Mesenchymal stem cell (in vitro differentiated cells and primary cell): ENCODE measurements at places on chromosomes 7 and 10.

GRCh38 chr10:110684800-110685446, 40.8 kb downstream of the RBM20 start:
- DNase-seq = peak; percentile 70

DNA sequence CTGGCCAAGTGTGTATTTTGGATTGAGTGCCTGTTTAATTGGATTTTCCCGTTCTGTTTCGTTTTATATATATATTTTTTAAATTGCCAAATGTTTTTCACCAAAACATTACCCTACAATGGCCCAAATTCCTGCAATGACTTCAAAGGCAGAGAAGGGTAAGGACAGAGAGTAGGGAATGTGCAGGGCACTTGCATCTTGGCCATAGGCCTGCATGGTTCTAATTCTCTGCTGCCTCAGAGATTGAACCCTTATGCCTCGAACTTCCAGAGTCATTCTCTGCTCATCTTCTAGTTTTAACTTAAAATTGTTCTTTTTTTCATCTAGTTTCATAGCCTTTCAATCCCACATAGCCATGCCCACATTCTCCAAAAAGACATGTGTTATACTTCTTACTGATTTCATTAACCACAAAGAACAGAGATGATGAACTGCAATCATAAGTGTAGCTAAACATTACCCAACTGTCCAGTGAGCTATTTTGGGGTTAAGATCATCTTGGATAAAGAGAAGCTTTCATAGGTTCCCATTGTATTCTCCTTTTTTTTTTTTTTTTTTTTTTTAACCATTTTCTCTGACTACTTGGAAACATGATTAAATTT, 177.6 kb downstream of the PLXDC2 start:
- DNase-seq = peak; percentile 47

GRCh38 chr7:131546126-131546525, 10.3 kb downstream of the PODXL start:
- no peak for DNase-seq

DNA sequence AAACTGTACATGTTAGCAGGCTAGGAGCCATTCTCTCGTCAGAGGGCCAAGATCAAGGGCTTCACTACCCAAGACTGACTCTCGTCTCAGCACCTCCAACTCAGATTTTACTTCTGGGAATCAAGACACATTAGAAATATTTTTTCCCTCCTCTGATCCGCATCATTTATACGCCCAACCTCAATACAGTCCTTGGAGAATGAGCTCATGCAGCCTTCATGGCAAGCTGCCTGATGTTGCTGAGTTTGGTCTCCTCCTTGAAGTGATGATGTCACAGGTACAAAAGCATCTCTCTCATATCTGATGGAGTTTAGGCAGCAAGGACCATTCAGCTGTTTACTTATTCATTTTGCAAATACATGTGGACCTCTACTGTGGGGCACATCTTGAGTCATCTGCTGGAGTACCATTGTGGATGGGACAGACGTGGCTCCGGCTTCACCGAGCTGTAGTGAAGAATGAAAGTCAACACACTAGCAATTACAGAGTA, 114.0 kb downstream of the BMPER start:
- no peak for DNase-seq

DNA sequence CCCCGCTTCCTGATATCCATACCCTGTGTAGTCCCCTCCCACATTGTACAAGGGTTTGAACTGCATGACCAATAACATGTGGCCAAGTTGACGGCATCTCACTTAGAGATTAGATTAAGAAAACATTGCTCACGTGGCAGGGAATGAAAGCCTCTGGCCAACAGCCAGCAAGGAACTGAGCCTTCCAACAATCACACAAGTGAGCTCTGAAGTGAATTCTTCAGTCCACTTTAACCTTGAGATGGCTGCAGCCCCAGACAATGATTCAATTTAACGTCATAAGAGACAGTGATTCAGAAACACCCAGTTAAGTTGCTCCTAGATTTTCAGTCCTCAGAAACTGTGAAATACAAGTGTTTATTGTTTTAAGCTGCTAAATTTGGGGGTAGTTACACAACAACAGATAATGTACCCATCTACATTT, 165.9 kb upstream of the PLXNA4 start:
- no peak for DNase-seq

GRCh38 chr10:55627501-55628051, 733.5 kb downstream of the ZWINT start:
- peak; percentile 17 for DNase-seq

GRCh38 chr10:29634764-29635625, at the start of gene SVIL:
TSS of gene SVIL (minus strand) at chr10:29634971. CDS start at chr10:29555058, 79,913 bp downstream.
- DNase-seq = peak; percentile 97

GRCh38 chr10:71696628-71697326, 22.8 kb downstream of the C10orf105 start:
- DNase-seq = peak; percentile 30

- no peak for DNase-seq
Measured at GRCh38 chr10:75292794-75293445, 57.2 kb upstream of the COMTD1 start.

- DNase-seq = peak; percentile 32
Measured at GRCh38 chr7:135159359-135160085, 11.0 kb downstream of the CYREN start.

- no peak for DNase-seq
Measured at GRCh38 chr7:128885370-128886187, 22.9 kb downstream of the ATP6V1F start.

DNA sequence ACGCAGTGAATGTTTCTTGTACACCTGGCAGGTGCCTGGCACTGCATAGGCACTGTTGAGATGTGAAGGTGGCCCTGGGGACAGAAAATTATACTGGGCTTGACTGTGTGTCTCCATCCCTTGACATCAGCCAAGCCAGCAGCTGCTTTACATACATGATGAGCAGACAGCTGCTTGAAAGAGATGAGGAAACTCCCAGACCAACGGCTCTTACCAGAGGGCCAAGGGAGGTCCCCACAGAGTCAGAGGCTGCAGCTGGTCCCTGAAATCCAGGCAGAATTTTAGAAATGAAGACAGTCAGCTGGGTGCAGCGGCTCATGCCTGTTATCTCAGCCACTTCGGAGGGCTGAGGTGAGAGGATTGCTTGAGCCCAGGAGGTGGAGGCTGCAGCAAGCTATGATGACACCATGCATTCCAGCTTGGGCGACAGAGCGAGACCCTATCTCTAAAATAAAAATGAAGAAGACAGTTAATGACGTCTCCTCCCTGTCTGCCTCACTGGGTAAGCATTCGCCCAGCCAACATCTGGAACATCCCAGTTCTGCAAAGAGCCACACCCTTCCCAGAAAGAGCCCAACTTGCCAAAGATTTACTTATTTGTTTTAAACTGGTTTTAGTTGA, 17.6 kb downstream of the LIMK1 start:
- no peak for DNase-seq

DNA sequence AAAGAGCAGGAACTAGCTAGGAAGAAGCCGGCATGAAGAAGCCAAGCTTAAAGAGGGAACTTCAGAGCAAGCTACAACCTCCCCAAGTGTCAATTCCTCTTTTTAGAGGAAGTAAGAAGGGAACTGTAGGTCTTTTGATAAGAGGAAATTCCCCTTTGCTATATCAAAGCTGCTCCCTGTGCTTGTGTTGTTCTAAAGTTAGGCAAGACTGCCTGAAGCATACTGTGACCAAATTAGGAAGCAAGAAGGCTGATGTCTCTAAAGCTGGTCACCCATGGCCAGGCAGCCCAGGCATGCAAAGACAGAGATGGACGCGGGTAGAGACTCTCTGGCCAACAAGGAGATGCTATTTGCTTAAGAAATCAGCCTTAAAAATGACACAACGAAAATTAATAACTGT, 87.9 kb downstream of the RNF216 start:
- DNase-seq = peak; percentile 81

- peak; percentile 83 for DNase-seq
Measured at GRCh38 chr10:22618078-22618785, 96.1 kb downstream of the PIP4K2A start.

DNA sequence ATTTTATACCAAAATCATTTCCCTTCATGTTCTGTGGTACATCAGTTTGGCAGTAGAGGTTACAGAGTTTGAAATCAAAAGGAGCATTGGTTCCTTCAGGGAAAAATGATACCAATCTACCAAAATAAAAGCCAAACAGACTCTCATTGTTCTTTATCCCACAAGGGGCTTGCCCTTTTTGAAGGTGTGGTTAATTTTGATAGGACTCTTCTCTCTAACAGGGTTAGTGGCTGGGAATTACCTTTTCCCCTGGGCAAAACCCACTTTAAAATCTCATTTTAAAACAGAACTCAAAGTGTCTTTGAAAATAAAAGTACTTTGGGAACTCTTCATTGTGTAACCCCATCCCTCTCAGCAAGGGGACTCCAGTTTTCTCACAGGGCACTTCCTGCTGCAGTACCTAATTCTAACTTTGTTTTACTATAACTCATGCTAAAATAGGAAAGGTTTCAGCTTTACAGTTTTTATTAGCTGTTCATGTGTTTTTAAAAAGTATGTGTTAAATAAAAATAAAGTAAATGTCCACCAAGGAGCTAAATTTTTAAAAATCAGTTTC, 30.6 kb downstream of the SMNDC1 start:
- no peak for DNase-seq

DNA sequence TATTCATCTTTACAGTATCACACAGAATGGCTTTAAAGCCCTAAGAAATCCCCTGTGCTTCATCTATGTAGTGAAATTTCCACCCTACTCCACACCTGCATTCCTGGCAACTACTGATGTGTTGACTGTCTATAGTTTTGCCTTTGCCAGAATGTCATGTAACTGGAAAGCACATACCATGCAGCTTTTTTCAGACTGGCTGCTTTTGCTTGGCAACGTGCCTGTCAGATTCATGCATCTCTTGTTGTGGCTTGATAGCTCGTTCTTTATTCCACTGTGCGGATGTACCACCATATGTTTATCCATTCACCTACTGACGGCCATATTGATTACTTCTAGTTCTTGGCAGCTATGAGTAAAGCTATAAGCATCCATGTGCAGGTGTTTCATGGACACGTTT, 30.6 kb downstream of the RBM17 start:
- no peak for DNase-seq

GRCh38 chr10:98308669-98309365, 40.8 kb upstream of the LOXL4 start:
- DNase-seq = no peak

GRCh38 chr10:5897053-5897340, 7.0 kb downstream of the FBH1 start:
- DNase-seq = no peak

DNA sequence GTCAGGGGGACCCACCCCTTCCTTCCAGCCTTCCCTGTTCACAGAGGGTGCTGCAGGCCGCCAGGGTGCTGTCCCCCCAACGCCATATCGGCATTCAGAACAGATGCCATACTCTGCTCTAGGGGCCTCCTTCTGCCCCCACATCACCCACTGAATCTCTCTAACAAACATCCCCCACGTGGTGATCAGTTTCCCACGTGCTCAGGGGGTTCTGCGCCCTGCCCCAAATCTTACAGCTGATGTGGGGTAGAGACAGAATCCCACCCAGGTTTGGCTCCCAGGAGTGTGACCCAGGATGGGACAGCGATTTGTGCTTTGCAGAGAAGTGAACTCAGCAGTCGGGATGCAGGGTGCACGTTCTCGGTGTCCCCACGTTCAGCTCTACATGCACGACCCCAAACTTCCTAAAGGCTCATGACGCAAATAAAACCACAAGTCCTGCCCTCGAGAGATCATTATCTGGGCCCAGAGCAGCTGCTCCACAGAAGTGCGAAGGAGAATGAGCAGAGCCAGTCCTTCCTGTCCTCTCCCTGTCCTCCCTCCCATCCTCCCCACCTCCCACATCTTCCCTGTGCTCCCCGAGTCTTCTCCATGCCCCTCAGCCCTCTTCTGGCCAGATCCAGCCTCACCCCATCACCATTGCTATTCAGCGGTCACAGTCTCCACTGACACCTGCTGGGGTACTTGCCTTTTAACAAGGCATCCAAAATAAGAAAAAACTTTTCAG, 423.4 kb downstream of the DNAJB6 start:
- DNase-seq = no peak

DNA sequence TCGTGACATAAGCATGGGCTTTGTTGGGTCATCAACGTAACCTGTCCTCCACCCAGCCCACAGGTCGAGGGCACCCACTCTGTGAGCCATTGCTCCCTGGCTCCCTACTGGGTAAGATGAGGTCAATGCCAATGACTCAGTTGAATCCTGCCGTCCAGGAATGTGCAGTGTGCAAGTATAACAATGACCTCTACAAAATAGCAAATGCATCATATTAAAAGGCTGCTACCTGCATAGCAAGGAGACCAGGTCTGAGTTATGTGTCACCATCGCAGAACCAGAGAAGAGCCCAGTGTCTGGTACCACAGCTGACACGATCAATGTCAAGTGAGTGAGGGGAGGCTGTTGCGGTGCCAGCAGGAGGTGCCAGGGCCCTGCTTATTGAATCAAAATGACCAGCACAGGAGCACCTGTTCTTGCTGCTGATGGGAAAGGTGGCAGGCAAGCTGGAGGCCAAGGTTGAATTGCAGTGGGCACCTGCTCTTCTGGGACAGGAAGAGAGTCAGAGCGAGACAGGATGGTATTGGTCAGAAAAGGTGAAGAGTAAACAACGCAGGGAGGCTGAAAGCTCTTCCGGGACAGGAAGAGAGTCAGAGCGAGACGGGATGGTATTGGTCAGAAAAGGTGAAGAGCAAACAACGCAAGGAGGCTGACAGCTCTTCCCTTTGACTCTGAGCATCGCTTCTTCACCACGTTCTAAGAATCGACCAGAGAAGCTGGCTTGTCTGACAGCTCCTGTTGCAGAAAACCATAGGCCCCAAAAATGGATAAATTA, 108.7 kb upstream of the ADAM12 start:
- no peak for DNase-seq

GRCh38 chr7:47285860-47286491, 295.9 kb downstream of the TNS3 start:
- DNase-seq = no peak

DNA sequence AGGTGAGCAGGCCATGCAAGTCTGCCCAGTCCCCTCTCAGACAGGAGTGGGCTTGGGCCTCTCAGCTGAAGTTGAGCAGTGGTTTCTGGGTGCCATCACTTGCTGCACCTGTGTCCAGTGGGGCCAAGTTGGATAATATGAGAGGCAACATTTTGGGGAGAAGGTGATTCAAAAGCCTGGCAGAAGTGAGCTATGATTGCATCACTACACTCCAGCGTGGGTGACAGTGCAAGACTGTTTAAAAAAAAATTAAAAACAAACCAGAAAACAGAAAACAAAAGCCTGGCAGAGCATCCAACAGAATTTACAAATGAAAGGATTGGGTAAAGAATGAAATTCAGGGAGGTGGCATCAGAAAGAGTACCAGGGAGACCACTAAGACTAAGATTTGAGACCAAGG, 121.5 kb upstream of the LAMB4 start:
- DNase-seq = no peak
